ENCODE measurements at places on chromosomes 2 and 18.

GRCh38 chr18:31946305-31947046 is 3.5 kb upstream of the TRAPPC8 start:
- DNase-seq = no peak

GRCh38 chr2:112493858-112494648 is 12.1 kb downstream of the TTL start:
- DNase-seq = peak; percentile 12

- no peak for DNase-seq
Observed at GRCh38 chr2:5409898-5410381, 282.2 kb upstream of the SOX11 start.

DNA sequence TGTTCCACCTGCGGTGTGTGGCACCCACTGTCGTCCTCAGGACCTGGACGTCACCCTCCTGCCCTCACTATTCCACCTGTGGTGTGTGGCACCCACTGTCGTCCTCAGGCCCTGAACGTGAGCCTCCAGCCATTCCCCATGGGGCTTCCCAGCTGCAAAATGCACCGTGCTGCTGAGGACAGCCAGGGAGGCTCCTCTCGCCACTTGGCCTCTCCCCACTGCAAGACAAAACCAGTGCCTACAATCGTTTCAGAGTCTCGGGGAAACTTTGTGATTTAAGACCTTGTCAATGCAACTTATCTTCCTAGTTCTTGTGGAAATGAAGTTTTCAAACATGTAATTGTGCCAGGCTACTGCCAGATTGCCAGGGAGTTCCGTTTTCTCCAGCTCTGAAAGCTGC is 319.3 kb upstream of the SALL3 start:
- DNase-seq = no peak

DNA sequence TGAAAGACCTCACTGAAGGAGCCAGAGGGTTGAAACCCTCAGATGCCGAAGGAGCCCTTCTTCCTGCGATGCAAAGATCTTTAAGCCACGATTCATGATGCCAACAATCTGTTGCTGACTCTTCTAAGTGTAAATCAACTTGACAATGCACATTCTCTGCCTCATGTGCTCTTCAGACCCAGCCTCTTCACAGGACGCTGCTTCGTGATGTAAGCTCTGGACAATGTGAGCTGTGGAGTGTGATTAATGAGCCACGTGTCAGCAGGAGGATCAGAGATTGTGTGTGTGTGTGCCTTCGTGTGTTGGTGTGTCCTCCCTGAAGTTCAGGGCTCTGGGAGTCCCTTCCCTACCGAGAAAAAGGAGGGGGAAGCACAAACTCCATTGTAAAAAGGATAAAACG is 26.5 kb upstream of the TWIST2 start:
- DNase-seq = peak; percentile 76

- DNase-seq = peak; percentile 33
Observed at GRCh38 chr2:135904341-135904989, 28.2 kb upstream of the MCM6 start.

DNA sequence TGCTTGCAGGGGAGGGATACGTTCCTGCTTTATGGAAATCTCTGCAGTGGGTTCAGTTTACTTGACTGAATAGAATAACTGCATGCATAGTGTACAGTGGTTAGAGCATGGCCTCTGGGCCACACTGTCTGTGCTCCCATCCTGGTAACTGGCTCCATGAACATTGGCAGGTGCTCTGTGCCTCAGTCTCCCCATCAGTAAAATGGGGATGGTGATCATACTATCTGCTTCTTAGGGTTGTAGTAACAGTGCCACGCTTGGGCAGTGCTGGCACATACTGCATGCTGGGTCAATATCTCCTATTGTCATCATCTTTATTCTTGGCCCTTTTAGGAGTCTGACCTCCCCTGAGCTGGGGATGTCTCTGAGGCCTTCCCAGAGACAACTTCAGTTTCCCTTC is 117.3 kb downstream of the CTIF start:
- no peak for DNase-seq

DNA sequence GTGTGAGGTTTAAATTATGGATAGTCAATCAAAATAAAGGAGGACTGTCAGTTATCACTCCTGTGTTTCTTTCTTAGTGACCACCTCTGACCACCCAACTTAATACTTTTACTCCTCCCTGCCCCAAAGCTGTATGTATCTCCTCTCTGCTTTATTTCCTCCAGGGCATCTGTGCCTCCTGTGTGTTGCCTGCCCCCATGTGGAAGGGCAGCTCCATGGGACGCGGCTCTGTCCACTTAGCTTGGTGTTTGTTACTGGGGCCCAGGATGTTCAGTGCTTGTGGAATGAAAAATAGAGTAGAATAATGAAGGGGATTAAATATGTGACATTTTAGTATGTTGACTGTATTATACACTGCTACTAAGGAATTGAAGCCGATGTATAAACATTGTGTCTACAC is 9.8 kb downstream of the ACP1 start:
- DNase-seq = no peak

- DNase-seq = no peak
Observed at GRCh38 chr2:171210864-171211431, 50.3 kb upstream of the TLK1 start.

DNA sequence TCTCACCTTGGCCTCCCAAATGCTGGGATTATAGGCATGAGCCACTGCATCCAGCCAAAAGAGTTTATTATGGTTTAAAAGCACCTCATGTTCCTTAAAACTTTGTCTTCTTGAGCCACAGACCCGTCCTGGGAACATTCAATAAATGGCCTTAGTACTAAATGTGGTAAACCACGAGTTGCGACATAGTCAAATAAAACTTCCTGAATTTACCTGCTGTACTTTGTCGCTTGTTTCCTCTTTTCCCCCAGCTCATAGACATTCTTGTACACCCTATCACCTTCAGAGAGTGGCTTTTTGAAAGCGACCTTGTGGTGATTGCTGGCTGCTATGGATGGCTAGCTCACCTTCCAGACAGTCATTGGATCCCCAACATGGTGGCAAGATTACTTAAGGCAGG is 310.4 kb downstream of the LRRTM1 start:
- no peak for DNase-seq

DNA sequence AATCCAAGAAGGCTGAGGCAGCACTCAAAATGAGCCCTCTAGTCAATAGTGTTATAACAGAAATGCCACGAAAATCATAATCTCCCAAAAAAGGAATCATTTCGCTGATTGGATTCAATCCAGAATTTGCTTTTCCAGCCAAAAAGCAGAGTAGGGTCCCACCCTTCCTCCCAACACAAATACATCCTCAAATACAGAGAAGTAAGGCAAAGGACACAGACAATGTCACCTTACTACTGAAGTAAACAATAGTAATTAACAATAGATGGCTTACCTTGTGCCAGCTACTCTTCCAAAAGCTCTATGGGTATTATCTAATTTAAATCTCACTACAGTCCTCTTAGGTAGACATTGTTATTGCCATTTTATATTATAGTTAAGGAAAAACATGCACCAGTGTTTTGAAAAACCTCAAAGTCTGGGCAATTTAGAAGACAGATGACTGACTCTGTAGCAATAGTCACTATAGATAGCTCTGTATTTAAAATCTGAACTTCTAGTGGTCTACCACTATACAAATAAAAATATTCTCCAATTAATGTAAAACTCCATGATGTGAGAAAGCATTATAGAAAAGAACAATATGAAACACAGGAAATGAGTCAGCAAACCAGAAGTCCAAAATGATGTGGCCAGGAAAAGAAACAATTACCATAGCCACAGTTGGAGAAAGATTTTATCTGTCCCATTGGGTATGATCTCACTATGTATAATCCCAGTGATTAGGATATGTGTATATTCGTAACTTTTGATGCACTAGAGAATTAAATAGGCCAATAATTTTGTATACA is 305.0 kb upstream of the ERBB4 start:
- peak; percentile 50 for DNase-seq

- DNase-seq = no peak
Observed at GRCh38 chr2:169736902-169737301, 3.3 kb downstream of the KLHL23 start.

GRCh38 chr18:49890041-49890440 is 76.7 kb upstream of the ACAA2 start:
- no peak for DNase-seq

GRCh38 chr2:161063946-161064306 is 96.3 kb upstream of the TANK start:
- DNase-seq = no peak

DNA sequence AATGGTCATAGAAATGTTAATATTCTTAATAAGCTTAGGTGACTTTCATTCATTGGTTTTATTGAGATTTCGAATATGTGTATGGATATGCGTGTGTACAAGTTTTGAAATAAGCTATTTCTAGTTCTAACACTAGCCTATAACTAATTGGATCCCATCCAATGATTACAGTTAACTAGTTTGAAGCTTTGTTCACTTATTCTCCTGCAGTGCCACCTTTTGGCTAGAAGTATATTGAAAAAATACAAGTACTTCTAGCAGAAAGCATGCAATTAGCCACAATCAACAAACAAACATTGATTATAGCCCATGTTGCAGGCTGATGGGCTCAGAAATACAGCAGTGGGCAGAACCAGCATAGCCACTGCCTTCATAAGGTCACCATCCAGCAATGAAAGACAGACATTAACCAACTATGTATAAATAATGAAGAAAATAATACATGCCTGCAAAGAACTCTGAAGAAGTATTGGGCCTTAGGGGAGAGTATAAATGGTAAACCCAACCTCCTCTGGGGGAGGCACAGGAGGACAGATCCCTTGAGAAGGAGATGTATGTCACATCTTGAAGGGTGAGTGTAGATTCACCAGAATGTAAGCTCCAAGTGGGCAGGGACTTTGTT is 5.1 kb upstream of the PIEZO2 start:
- DNase-seq = no peak

DNA sequence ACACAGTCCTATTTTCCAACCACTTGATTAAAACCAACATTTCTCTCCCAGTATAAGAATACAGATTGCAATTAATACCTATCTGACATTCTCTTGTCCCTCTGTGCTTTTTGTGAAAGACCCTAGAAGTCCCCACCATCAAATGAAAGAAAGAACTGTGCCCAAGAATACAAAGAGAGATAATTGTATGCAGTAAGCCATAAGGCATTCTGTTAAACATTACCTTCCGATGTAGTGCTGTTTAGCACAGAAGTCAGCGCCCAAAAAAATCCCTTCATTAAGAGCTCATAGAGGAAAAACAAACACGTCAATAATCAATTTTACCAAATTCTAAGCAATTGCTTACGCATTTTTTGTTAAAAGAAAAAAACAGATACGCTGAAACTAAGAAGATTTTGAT is 41.1 kb downstream of the ZNF516 start:
- DNase-seq = no peak

DNA sequence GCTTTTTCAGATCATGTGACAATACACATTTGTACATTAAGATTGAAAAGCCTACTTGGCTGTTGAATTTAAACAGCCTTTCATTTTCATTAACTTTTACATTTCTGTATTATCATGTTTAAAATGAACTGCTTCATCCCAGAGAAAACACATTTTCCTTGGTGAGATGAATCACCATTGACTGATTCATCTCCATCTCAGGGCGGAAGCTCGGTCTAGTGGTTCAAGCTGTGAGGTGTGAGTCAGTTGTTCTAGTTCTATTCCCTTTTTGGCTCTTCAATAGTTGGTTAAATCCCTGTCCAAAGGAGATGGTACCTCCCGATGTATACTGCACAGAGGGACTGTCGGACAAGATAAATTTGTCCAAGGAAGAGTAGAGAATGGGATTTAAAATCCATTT is 189.7 kb downstream of the ADCYAP1 start:
- DNase-seq = peak; percentile 68

GRCh38 chr2:210086292-210086691 is 83.9 kb downstream of the RPE start:
- no peak for DNase-seq

DNA sequence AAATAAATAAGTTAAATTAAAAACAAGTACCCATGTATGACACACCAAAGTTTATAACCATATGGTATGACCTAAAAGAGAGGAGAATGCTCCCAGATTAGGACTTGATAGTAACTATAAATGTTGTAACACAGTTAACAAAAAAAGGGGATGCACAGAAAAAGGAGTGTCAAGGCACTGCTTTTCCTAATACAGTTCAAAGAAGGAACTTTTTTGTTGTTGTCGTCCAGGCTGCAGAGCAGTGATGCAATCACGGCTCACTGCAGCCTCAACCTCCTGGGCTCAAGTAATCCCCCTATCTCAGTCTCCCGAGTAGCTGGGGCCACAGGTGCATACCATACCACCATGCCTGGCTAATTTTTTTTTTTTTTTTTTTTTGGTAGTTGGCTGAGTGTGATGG is 2.7 kb downstream of the NARS1 start:
- no peak for DNase-seq

DNA sequence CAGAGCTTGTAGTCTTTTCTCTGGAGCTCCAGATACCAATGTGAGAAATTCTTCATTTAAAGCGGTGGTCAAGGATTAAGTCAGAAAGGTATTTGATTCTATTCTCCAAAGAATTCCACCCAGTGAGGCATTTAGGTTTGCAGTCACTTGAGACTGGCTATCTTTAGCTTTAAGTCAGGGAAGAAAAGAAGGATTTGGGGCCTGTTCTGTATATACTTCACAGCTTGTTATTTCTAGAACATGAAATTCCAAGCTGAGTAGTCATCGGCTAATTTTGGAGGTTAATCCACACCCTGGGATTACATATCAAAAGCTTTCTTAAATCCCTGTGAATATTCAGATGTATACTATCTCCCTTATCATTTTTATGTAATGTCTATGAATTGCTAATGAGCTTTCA is 39.4 kb downstream of the MYOM1 start:
- no peak for DNase-seq

DNA sequence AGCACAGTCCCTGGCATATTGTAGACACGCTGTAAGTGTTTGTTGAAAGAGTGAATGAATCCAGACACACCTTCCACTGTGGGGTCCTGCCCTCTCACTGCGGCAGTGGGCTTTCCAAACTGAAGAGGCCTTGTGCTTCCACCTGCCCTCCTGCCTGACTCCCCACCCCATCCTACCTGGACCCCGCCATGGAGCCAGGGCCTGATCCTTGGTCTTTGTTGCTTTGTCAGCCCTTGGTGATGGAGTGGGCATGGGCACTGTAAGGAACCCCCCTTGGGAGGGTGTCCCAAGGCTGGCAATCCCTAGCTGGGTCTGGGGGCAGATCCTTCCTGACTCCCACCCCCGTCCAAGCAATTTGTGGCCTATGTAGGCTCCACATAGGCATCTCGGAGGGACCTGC is 33.1 kb downstream of the KLHL29 start:
- DNase-seq = no peak

GRCh38 chr2:224086226-224086914 is 47.3 kb upstream of the SERPINE2 start:
- peak; percentile 90 for DNase-seq

GRCh38 chr2:229443141-229443540 is 172.1 kb upstream of the PID1 start:
- DNase-seq = no peak
